AG09309 (cell line): ENCODE measurements at places on chromosomes 5 and 9.

DNA sequence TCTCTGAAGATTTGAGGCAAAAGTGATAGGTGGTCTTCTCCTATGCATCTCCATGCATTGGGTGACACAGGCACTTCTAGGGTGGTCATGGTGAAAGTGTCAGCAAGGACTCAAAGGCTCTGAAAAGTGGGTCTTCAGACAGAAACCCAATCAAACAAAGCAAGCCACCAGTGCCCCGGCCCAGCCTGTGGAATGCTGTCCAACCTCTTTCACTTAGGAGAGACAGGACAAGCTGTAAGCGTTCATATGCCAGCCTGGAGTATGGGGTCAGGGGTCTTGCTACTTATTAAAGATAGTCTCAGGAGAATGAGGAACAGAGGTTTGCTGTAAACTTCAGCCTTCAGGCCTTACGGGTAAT is 324.5 kb downstream of the GADD45G start:
- DNase-seq, result no peak

- DNase-seq, result no peak
Measured at GRCh38 chr5:74963407-74963806, 89.0 kb downstream of the GCNT4 start.

DNA sequence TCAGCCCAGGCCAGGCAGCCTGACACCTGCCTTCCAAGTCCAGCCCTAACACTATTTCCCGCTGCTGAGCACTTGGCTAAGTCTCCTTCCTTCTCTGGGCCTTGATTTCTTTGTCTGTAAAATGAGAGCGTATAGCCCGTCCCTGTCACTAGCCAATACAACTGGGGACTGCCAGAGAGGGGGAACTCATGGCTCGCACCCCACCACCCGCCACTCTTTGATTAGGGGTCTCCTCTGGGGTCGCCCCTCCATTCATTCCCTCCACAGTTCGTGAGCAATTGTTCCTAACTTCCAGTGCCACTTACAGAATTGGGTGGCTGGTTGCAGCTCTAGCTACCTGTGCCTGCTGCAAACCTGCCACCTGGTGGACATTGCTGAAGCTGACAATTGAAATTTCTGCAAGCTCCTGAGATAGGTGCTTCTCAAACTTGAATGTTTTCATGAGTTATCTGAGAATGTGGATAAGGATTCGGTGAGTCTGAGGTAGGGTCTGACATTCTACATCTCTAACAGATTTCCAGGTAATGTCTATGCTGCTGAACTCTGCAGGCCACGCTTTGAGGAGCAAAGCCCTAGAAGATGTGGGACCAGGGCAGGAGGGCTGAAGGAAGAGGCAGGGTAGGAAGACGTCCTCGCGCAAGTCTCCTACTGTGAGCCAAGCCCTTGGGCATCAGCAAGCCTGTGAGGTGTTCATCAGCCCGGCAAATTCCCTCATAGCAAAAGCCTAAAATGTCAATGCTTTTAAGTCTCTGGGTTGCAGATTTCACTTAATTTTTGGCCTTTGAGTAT is 13.3 kb upstream of the RECK start:
- DNase-seq, result no peak

GRCh38 chr9:73143711-73144328 is 7.8 kb upstream of the ANXA1 start:
- peak; percentile 62 for DNase-seq

DNA sequence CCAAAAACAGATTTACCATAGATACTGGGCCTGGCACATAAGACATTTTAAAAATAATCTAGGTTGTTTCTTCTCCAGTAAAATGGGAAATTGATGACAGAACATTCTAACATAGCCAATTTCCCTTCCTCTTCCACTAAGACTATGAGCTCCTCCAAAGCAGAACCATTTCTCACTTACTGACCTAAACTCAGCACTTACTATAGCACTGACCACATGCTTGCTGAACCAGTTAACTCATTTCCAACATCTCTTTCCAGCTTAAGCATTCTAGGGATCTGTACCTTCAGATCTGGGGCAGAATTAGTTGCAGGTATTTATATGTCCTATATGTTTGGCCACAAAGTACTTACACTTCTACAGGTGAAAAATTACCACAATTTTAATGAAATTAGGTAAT is 58.9 kb downstream of the TTC39B start:
- no peak for DNase-seq

DNA sequence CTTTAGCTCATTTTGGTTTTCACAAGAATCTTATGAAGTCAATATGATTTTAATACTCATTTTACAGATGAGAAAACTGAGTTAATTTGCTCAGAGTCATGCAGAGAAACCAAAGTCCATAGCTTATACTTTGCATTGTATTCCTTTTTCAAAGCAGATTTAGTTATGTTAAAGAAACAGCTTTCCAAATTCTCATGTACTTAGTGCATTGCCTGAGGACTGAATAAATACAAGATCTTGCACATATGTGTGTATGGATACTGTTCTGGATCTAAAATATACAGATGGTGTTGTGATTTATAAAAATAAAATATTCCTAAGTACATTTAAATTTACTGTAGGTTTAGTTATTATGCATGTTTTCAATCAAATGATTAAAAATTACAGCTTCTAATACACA is 43.5 kb upstream of the CD180 start:
- DNase-seq, result no peak

DNA sequence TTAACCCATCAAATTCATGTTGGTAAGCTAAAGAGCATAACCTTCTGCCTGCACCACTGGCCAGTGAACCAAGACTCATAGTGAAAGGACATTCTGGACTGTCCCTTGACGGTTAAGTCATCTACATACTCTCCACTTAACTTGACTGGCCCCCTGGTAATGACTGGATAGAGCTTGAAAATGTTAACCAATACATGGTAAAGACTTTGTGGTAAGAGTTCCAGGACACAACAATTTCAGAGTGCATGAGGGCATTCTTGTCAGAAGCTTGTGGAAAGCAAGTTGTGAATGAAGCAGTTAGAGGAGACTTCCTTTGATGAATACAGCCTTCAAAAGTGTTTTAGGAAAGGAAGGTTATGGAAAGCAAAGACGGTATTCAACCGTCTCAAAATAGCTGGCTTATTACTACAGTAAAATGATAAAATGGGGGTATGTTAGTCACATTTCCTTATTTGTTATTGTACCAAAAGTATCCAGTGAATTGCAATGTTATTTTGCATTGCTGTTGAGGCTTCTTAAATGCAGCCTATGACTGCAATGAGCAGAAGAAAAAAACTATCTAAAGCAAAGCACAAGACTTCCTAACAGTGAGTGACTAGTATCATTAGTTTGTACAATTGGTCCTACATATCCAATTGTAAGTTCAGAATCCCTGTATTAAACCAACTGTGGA is 47.2 kb upstream of the DAB2 start:
- DNase-seq, result no peak

DNA sequence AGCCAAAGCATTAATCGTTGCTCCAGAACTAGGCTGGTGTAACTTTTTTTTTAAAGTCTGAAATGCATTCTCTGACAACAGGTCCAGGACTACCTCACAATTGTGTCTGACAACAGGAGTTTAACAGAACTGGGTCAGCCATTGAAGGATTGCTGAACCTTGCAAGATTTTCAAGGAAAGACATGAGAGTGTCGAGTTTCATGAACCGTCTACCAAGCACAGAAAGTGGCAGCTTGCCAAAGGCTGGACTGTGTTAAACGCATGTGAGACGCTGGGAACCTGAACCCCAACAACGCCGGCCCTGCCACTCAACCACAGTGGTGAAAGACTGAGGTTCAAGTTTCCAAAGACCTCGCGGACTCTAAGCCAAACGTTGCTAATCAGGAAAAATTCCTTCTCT is 79.1 kb downstream of the LHFPL2 start:
- DNase-seq, result peak; percentile 46
